ENCODE measurements at places on chromosomes 16 and 17. TPM values are rescaled to one million over a fixed set of nuclear protein-coding genes. Genes with fewer than 3 reads are reported as not detected.

The FAM222B gene
- 4.8 TPM for total RNA-seq

The SEZ6 gene
- 1.2 TPM for total RNA-seq

The LRRC36 gene
- not detected for total RNA-seq

The CCL11 gene
- total RNA-seq, result not detected

The TMEM238L gene
- not detected for total RNA-seq

The BRIP1 gene
- total RNA-seq, result 3.2 TPM

The TLCD3A gene
- 17.9 TPM for total RNA-seq

The KRT20 gene
- total RNA-seq, result not detected

The AURKB gene
- 48.0 TPM for total RNA-seq

The MPP2 gene
- total RNA-seq, result 0.58 TPM

The TPSG1 gene
- total RNA-seq, result not detected

The CORO7 gene
- total RNA-seq, result 13.3 TPM

The FOXJ1 gene
- total RNA-seq, result not detected

The TRIM37 gene
- total RNA-seq, result 19.5 TPM

The PRSS8 gene
- not detected for total RNA-seq

The TMEM94 gene
- total RNA-seq, result 38.1 TPM

Measured in myometrial cell (primary cell).